ENCODE measurements at places on chromosomes 3 and 15.

DNA sequence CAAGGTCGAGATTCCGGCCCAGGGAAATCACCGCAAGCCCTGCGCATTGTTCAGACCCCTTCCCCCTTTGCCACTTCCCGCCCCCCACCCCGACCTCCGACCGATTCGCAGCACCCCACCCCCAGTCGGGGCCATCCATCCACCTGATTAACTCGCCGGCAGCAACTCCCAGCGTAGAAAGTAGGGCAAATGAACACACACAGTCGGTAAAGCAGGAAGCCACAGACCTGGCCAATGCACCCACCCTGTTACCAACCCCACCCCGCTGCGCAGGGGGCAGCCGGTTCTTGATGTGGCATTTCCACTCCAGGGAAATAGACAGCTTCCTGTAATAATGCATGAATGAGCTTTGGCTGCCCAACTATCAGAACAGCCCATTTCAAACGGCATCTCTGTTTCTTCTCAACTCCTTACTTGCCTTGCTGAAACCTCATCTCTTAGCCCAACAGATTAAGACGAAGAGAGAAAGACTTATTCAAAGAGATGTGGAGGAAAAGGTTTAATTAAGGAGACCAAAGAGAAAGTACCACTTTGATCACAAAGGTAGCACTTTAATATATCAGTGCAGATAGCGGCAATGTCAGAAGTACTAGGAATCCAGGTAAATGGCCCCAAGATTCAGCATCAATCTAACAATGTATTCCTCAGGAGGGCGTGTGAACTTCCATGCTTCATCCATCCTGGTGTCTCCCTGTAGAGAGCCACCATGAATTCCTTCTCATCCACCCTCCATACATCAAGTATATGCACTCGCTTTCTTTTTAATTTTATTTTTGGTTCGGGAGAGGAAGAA is 1.9 kb downstream of the TNIK start:
- H3K27me3 ChIP-seq, result peaks cover 15% of the 10 kb centered on the region
- H3K27ac ChIP-seq, result peak overlapping the region; percentile 85
- no peaks in the 10 kb centered on the region for H3K36me3 ChIP-seq
- peak; percentile 29 for DNase-seq
- peaks cover 58% of the 10 kb centered on the region for H3K4me1 ChIP-seq

GRCh38 chr3:5079761-5080160 is 42.3 kb upstream of the ARL8B start:
- H3K27ac ChIP-seq, result no peak overlapping the region
- DNase-seq, result no peak
- H3K27me3 ChIP-seq, result no peaks in the 10 kb centered on the region

- H3K27me3 ChIP-seq, result no peaks in the 10 kb centered on the region
- H3K4me1 ChIP-seq, result peaks cover 4% of the 10 kb centered on the region
Observed at GRCh38 chr15:69515926-69516325, 63.3 kb downstream of the RPLP1 start.

DNA sequence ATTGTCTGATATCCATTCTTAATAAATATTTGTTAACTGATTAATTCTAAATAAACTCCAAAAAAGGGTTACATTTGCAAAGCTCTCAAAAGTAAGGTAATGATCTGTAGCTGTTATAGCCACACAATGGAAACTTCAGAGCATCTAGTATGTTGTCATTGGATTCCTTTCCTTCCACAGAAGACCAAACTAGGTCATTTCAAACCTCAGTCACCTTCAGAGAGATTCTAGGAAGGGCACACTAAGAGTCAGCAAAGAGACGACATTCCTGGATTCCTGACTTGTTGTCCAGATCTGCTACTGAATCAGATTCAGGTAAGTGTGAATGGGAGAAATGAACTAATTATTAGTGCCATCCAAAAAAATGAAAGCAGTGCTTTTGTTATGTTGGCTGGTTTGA is 3.0 kb upstream of the COL8A1 start:
- H3K27ac ChIP-seq, result no peak overlapping the region
- peaks cover 18% of the 10 kb centered on the region for H3K4me1 ChIP-seq
- no peak for DNase-seq
- peaks cover 5% of the 10 kb centered on the region for H3K27me3 ChIP-seq

DNA sequence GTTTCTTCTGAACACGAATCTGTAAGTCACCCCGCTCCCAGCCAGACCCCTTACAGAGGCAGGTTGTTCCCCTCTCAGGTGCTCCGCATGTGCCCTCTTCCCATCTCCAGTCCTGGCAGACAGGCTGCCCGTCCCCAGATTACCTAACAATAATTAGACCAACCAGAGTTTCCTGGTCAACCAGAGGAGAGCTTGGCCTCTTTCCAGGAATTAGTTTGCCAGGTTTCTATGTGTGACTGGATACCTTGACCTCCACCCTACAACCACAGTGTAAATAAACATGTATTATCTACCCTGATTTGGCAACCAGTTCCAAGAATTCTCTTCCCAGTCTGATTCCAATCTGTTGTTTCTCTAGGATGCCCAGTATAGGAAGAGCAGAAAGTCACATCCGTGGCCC is 178.0 kb upstream of the UMPS start:
- DNase-seq, result no peak
- H3K4me1 ChIP-seq, result peaks cover 22% of the 10 kb centered on the region
- peaks cover 8% of the 10 kb centered on the region for H3K27me3 ChIP-seq
- no peak overlapping the region for H3K27ac ChIP-seq
- no peak overlapping the region for H3K4me3 ChIP-seq
